ENCODE measurements at places on chromosomes 6 and 20.

GRCh38 chr6:139146317-139146726 lies 11.4 kb downstream of the HECA start:
- no peak for DNase-seq

DNA sequence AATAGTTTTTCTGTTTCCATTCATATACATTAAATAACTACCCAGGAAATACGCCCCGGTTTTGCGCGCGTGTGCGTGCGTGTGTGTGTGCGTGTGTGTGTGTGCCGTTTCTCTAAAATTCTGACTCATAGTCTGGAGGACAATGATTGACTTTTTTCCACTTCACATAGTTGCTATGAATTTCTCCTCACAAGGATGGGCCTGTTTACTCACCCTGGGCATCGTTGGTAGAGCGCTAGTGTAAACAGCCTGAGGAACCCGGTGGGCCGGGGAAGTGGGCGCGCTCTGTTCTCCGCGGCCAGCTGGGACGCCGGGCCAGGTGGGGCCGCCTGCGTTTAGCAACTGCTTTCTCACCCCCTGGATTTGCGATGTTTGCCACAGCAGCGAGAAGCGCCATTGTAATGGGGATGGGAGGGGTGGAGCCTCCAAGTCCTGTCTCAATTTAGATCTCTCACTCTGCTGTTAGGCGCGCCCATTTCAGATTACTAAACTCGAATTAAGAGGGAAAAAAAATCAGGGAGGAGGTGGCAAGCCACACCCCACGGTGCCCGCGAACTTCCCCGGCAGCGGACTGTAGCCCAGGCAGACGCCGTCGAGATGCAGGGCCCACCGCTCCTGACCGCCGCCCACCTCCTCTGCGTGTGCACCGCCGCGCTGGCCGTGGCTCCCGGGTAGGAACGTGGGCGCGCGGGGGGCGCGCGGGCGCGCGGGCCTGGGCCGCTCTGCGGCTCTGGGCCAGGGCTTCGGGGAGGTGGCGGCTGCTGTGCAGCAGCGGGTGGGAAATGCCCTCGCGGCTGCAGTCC lies at the start of gene CD109:
Gene CD109 (plus strand): TSS at position 585 of the 803 bp plus-strand sequence. CDS start 13 bp downstream, at position 598.
- DNase-seq: peak; percentile 66

DNA sequence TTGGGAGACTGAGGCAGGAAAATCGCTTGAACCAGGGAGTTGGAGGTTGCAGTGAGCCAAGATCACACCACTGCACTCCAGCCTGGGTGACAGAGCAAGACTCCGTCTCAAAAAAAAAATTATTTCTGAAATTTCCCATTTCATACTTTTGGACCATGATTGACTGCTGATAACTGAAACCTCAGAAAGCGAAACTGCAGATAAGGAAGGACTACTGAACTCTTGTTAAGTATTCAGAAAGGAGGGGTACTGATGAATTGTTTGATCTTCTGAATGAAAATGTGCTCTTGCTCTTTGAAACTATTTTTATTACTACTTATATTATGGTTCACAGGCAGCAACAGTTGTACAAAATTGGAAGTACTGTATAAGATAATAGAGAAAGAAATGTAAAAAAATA lies 69.0 kb downstream of the HDGFL1 start:
- DNase-seq: no peak

- DNase-seq: no peak
Observed at GRCh38 chr6:28264834-28265401, 2.0 kb upstream of the ZSCAN26 start.

DNA sequence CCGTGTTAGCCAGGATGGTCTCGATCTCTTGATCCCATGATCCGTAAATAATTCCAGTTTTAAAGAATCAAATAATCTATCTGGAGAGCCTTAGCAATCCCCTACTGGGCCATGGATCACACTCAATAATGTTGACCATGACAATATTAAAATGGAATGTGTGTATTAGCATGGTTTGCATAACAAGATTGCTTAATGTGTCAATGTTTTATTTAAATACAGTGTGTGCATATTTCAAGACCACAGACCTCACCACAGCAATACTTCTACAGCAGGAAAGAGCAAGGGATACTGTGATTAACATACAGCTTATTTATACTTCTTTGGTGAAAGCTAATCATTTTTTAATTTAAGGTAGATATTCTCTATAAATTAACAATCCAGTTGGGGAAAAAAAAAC lies 470.4 kb downstream of the TFAP2B start:
- DNase-seq: no peak

GRCh38 chr6:124203812-124204167 lies 400.1 kb downstream of the NKAIN2 start:
- DNase-seq: peak; percentile 65

DNA sequence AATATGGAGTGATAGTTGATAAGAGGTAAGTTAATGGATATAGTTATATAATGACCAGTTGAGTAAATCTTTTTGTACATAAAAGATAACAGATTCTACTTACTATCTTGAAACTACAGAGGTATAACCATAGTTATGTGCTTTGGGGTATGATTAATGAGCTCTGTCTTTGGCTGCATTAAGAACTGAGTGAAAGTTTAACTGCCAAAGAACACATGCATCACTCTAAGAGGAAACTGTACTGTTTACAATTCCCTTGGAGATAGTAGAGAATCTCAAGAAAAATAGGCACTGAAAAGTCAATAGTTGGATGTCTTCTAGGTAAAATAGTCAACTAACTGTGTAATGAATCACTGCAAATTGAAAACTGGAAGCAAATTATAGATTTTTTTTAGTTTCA lies 1129.5 kb downstream of the EPHA7 start:
- no peak for DNase-seq

- peak; percentile 19 for DNase-seq
Observed at GRCh38 chr6:66771626-66772025, 1064.6 kb upstream of the EYS start.

- DNase-seq: peak; percentile 95
Observed at GRCh38 chr20:17682103-17682888, at the start of gene RRBP1. RRBP1 (minus strand) TSS chr20:17682242; CDS start chr20:17660507, 21,735 bp downstream.

DNA sequence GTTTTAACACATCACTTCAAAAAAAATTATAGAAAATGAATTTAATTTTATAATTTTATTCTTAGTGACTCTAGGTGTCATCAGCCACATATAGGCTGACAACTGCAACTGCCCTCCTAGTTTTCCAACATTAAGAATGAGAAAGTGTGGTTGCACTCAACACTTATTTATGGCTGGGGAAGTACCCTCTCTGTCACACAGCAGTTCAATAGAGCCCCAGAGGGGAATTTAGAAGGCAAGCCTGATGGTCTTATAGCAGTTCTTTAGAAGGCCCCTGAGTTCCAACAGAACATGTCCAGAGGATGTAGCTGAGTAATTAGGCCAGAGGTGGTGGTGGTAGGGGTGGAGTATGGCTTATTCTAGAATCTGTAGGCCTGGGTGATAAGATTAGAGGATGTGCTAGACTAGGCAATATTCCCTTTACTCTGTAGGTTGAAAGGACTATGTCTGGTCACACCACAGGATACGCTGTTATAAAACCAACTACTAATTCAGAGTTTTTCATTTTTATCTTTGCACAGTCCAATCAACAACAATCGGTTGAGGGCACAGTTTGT lies 226.5 kb upstream of the CITED2 start:
- DNase-seq: no peak

DNA sequence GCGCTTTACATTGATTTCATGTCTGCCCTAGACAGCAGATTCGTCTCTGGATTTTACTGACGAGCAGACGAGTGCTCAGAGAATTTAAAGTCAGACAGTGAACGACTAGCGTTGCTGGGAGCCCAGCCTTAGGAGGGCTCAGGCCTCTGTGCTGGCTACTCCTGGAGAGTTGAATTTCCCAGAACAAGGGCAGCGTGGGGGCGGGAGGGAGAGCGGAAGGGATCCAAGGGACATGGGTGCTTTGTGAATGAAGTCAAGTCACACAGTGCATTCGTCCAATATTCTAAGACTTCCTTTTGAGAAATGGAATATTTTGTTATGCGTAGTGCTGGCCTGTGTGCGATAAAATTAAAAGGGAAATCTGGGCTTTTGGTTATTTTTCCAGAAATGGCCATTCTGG lies 126.5 kb downstream of the MYLK4 start:
- DNase-seq: no peak

DNA sequence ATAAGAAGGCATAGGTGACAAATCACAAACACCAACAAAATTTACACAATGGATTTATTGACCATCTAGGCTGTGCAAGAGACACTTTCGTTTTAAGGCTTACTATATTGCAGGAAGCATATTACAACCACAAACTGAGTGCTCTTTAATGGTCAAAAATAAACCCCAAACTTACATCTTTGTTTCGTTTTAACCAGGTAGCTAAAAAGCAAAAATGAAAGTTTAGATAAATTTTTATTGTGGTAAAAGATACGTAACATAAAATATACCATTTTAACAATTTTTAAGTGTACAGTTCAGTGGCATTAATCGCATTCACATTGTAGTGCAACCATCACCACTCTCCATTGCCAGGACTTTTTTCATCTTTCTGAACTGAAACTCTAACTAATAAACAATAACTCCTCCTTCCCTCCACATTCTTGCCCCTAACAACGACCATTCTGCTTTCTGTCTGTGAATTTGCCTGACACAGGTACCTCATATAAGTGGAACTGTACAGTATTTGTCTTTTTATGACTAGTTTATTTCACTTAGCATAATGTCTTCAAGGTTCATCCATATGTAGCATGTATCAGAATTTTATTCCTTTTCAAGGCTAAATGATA lies 32.3 kb upstream of the DUSP22 start:
- no peak for DNase-seq

- DNase-seq: no peak
Observed at GRCh38 chr20:12777016-12777415, 231.8 kb upstream of the SPTLC3 start.

GRCh38 chr6:142934106-142934505 lies 10.9 kb downstream of the HIVEP2 start:
- DNase-seq: no peak

GRCh38 chr20:63262836-63263235 lies 8.6 kb upstream of the NKAIN4 start:
- no peak for DNase-seq

DNA sequence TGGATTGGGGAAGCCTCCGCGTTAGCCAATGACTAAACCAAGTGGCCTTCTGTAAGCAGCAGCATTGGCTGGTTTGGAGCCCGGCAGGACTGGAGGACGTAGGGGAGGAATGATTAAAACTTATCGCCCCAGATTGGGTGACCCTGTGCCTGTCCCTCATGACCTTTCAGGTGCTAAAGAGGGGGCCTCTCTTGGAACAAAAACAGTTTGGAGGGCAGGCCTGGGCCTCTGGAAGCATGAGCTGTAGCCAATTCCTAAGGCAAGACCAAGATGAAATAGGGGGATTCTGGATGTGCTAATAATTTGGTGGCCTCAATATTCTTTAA lies 1.4 kb downstream of the GMPR start:
- DNase-seq: no peak

DNA sequence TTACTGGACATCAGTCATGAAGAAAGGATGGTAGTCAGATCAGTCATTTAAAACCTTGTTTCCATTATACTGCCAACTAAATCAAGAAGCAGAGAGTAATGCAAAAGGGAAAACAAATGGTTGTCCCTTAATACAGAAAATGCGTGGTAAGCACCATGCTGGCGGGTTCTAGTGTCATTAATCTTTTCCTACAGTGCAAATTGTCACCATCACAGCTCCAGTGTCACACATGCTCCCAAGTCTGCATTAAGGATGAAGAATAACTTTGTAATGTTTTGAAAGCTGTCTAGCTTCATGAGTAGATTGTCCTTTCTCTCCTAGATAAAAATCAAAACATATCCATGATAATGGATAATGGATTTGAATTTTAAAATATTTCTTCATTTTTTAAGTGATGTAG lies 735.6 kb downstream of the EPHA7 start:
- no peak for DNase-seq

- no peak for DNase-seq
Observed at GRCh38 chr6:153984811-153985210, 54.2 kb upstream of the OPRM1 start.

DNA sequence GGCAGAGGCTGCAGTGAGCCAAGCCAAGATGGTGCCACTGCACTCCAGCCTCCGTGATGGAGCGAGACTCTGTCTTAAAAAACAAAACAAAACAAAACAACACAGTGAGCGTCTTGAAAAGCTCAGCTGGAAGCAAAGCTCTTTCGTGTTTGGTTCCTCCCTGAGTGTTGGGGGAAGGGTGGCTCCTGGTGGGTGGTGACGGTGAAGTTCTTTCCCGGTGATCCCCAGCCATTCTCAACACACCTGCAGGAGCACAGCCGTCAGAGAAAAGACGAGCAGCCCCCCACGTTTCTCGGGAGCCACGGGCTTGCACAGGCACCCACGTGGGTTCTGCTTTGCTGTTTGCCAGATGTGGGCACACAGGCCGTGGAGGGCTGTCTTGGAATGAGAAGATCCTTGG lies 3.2 kb downstream of the BHLHE23 start:
- DNase-seq: no peak

- no peak for DNase-seq
Observed at GRCh38 chr6:150651808-150652470, 52.3 kb downstream of the PLEKHG1 start.

GRCh38 chr6:17493286-17493685 lies 99.9 kb downstream of the CAP2 start:
- DNase-seq: peak; percentile 35

- DNase-seq: no peak
Observed at GRCh38 chr6:130760006-130760405, 67.2 kb upstream of the SMLR1 start.

GRCh38 chr6:139296927-139297326 lies 5.1 kb upstream of the TXLNB start:
- peak; percentile 66 for DNase-seq

- DNase-seq: no peak
Observed at GRCh38 chr20:48722002-48722731, 105.6 kb downstream of the PREX1 start.

DNA sequence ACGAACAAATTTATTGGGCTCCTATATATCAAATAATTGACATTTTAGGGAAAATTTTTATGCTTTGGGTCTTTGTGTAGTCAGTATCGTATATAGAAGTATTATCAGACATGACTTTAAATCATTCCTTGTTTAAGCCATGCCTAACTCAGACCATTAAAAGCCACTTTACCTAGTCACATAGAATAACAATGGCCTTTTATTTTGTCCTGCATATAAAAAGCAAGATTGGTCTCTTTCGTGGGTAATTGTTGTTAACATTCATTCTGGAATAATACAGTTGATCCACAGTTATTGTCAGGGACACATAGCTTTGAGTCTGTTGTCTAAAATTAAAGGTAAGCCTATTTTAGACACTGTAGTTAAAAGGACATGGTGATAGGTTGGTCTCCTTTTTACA lies 47.4 kb downstream of the PLEKHG1 start:
- no peak for DNase-seq

- DNase-seq: no peak
Observed at GRCh38 chr20:3706774-3707507, 5.5 kb downstream of the SIGLEC1 start.

GRCh38 chr6:149409617-149410016 lies 9.6 kb downstream of the SUMO4 start:
- no peak for DNase-seq

GRCh38 chr6:41036186-41036585 lies 2.8 kb downstream of the UNC5CL start:
- DNase-seq: no peak

DNA sequence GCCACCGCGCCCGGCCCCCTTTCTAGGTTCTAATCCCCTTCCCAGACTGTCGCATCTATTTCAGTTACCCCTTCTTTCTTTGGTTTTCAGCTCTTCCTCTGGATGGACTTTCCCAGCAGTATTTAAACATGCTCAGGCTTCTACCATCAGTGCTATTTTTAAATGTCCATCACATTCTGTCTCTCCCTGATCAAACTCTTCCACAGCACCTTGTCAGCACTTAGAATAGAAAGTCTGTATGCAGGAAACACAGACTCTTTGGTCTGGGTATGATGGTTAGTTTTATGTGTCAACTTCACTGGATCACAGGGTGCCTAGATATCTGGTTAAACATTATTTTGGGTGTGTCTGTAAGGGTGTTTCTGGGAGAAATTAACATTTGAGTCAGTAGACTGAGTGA lies 297.8 kb upstream of the ECI2 start:
- no peak for DNase-seq

Measured in skeletal muscle cell (primary cell).